Activated CD8-positive, alpha-beta memory T cell treated with anti-CD3 and anti-CD28 coated beads, Interleukin-2, amount 10 ng/mL, durations not matched to agents 7 days and 5 days (primary cell): ENCODE measurements at places on chromosomes 12 and 14. TPM values are rescaled to one million over a fixed set of nuclear protein-coding genes. Genes with fewer than 3 reads are reported as not detected.
A peak's percentile ranks its signal among the peaks of the same experiment; 100 is the strongest.

BEGAIN gene
- total RNA-seq, result 1.4 TPM

SYNDIG1L gene
- not detected for total RNA-seq

KCNJ8 gene
- total RNA-seq, result not detected

INHBE gene
- total RNA-seq, result 0.35 TPM

SLC6A13 gene
- 0.35 TPM for total RNA-seq

KLRK1 gene
- total RNA-seq, result 195 TPM

DPPA3 gene
- not detected for total RNA-seq

DNA sequence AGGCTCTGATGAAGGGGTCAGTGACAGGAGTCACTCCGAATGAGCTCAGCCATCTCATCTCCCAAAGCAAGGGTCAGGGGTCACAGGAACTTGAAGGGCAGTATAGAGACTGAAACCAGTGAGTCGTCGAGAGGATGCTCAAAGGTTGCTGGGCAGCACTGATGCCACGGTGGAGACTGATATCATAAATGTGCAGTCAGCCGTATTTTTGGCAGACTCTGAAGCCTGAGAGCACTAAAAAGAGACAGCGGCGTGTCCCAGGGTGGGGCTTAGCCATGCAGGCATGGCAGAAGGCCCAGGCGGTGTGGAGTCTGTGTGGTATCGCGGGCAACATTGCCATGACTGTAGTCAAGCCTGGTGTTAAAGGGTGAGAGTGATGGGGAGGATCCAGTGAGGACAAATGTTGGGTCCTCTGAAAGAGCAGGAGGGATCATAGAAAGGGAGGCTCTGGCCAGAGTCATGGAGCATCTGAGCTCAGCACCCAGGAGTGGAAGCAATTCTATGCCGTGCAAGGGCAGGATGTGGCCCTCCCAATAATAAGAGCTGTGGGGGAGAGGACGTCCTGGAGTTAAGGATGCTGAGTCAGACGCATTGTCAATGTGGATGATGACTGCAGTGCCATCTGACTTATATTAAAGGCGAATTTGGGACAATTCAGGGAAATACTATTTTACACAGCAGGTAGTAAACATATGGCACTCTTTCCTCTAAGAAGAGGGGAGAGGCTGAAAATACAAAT lies 241.2 kb upstream of the FKBP4 start:
- no peak for DNase-seq

DNA sequence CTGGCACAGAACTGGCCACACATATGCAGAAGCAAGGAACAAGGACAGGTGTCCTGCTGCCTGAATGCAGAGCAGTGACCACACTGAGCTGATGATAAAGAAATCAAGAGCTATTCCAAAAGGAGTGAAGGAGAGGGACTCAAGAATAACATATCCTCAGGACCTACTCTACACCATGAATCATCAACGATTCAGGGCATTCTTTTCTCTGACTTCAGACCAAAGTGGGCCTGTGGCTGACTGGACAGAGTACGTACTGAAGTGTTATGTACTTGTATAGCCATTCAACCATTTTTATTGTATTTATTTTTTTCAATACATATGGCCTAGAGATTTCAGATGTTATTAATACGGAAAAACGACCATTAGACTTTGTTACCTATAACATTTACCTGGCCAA lies 177.5 kb upstream of the TMTC1 start:
- no peak for DNase-seq

GRCh38 chr14:103694572-103695026 lies 20.7 kb downstream of the XRCC3 start:
- no peak for DNase-seq

GRCh38 chr12:33830070-33830469 lies 192.2 kb upstream of the ALG10 start:
- DNase-seq, result no peak

- DNase-seq, result no peak
Observed at GRCh38 chr12:79961411-79961810, 26.5 kb upstream of the PPP1R12A start.

DNA sequence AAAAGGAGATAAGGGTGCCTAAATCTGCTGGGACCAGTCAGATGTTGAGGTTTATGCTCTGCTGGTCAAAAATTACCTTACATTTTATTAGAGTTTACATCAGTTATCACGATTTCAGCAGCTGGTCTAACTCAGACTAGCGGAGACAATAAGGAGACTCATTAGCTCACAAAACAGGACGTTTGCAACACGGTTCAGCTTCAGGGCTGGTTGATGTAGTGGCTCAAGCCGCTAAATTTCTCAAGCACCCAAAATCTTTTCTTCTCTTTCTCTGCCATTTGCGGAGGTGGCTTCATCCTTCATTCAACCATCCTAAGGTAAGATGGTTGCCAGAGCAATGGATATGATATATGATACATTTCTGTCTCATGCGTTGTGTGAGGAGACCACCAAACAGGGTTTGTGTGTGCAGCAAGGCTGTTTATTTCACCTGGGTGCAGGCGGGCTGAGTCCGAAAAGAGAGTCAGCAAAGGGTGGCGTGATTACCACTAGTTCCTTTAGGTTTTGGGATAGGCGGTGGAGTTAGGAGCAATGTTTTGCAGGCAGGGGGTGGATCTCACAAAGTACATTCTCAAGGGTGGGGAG lies 30.3 kb upstream of the CLIP1 start:
- peak; percentile 45 for DNase-seq

- DNase-seq, result no peak
Observed at GRCh38 chr12:75684678-75685616, 173.5 kb upstream of the KRR1 start.

- DNase-seq, result no peak
Observed at GRCh38 chr12:81809829-81810595, 50.9 kb upstream of the PPFIA2 start.

DNA sequence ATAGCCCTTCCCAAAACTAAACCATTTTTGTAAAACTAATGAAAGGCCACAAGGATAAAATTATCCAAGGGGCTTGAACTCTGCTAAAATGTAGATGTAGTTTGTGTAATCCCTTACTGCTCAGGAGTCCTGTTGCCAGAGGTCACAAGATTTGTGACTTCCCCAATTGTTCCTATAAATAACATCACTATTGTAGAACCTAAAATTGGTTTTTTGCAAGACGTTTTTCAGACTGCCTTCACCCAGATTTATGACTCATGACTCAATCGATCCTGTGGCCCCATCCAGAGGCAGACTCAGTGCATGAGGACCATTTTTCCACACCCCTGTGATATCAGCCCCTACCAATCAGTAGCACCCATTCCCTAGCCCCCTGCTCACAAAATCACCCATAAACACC lies 61.5 kb upstream of the RASSF8 start:
- no peak for DNase-seq

DNA sequence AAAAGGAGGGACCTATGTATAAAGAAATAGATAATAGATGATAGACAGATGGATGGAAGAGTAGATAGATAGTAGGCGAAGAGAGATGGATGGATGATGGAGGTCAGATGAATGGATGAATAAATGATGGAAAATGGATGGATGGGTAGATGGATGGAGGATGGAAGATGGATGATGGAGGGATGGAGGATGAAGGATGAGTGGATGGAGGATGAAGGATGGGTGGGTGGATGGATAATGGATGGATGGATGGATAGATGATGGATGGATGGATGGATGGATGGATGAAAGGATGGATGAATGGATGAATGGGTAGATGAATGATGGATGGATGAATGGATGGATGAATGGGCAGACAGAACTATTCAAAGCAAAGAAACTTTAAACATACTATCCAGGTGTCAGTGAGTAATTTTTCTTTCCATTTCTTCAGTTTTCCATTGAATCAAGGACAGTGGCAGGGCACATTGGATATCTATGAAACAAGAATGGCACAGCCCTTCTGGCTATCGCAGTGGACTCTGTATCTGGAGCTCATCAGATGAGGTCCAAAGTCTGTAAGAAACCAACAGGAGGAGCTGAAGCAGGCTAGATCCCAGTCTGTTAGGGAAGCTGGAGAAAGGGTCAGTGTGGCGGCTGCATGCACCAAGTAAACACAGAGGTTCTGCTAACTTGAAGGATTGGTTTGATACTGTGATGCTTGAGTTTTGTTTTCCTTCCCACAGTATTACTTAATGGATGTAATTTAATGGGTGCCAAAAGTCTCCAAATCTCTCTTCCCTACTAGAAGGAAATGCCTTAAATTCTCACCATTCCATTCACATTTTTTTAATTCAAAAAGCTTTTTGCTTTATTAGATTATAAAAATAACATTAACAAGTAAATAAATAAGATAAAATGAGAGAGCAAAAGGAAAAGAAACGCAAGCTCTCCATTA lies 18.1 kb upstream of the MED13L start:
- DNase-seq, result no peak

DNA sequence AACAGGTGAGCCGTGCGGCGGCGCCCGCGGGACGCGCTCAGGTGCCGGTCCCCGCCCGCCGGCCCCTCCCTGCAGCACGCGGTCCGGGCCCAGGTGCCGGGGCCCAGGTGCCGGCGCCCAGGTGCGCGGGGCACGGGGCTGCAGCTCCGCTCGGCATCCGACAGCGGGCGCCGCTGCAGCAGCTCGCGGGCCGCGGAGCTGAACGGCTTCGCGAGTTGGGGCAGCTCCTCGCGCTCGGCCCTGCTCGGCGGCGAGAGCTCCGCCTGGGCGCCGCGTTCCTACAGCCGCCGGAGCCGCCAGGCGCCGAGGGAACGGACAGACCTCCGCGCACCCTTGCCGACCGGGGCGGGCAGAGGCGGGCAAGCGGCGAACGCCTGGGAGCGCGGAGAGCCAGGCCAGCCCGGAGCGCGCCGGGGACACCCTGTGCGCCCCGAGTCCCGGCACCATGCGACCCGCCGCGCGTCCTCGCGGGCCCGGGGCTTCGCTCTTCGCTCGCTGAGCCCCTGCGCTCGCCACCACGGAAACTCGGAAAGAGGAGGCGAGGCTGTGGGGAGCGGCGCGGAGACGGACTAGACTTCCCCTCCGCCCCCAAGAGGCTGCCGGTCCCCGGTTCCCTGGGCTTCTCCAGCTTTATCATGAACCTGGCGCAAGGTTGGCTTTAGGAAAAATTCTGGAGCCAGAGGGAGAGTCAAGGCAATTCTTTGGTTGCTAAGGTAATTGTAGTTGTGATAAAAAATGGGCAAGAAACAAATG lies at the start of gene RGS6:
Gene RGS6 (plus strand): TSS at position 201 of the 753 bp plus-strand sequence.
- no peak for DNase-seq

DNA sequence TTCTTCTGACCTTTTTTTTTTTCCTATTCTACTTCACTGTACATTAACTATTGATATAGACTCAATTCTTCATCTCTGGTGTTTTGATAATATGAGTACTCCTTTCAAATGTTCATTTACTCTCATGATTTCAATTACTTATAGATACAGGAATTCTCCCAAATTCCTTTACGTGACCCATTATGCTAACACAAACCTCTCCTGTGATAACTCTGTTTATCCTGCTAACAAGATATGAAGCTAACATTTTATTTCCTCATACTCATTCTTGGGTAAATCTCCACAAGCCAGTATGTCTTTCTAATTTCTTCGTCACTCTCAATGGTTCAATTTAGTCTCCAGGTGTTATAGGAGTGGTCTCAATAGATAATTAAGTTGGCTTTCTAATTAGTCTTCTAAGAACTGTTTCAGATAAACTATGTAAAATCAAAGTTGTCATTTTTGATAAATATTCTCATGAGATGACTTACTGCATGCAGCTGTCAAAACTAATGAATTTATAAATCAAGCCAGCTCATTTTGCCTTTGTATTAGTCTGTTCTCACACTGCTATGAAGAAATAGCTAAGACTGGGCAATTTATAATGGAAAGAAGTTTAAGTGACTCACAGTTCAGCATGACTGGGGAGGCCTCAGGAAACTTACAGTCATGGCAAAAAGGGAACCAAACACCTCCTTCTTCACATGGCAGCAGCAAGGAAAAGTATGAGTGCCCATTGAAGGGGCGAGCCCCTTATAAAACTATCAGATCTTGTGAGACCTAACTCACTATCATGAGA lies 130.6 kb upstream of the MYF6 start:
- DNase-seq, result no peak

DNA sequence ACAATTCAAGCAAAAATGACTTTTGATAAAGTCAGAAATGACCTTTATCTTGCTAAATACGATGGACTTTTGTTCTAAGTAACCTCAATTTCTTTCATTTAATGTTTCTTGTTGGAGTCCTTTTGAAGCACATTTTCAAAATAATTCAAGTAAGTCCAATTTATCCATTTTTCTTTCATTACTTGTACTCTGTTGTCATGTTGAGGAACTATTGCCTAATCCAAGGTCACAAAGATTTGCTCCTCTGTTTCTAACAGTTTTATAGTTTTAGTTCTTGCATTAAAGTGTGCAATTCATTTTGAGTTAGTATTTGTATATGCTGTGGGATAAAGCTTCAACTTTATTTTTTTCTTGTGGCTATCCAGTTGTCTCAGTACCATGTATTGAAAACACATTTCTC lies 66.7 kb downstream of the CCER1 start:
- no peak for DNase-seq

- DNase-seq, result no peak
Observed at GRCh38 chr14:104477666-104478380, 101.7 kb upstream of the C14orf180 start.
